ENCODE measurements at places on chromosomes 16 and 17. TPM values are rescaled to one million over a fixed set of nuclear protein-coding genes. Genes with fewer than 3 reads are reported as not detected.

DNA sequence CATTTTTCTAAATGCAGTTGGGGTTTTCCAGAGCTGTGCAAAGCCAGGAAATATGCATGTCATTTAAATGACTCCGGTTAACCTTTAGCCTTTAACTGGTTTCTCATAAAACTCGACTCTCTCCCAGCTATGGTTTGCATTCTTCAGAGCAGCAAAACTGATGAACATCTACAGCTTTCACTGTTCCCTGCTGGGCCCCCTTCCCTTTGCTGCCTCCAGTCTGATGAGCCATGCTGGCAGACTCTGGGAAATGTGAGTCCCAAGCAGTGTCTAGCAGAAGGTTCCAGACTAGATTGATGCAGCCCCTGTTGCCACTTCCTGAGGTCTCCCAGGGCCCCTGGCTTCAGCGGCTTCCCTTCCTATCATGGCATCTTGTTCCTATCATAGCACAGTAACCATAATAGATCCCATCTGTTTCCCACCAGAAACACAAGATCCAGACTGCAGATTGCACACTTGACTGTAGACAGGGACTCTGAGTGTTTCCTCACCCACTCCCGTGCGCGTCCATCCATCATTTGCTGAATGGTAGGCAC is 135.4 kb downstream of the CLEC16A start:
- H3K27ac ChIP-seq: no peak overlapping the region
- H3K4me1 ChIP-seq: no peaks in the 10 kb centered on the region
- no peak overlapping the region for H3K4me3 ChIP-seq
- DNase-seq: no peak
- no peaks in the 10 kb centered on the region for H3K36me3 ChIP-seq

GRCh38 chr16:58128711-58129096 is 477 bp downstream of the CFAP20 start:
- peak overlapping the region; percentile 95 for H3K27ac ChIP-seq
- peak overlapping the region; percentile 89 for H3K4me3 ChIP-seq
- no peaks in the 10 kb centered on the region for H3K27me3 ChIP-seq

Gene KRTAP2-1
- total RNA-seq: not detected

Gene MYH1
- not detected for total RNA-seq

Gene PLXDC1
- 6.3 TPM for total RNA-seq

DNA sequence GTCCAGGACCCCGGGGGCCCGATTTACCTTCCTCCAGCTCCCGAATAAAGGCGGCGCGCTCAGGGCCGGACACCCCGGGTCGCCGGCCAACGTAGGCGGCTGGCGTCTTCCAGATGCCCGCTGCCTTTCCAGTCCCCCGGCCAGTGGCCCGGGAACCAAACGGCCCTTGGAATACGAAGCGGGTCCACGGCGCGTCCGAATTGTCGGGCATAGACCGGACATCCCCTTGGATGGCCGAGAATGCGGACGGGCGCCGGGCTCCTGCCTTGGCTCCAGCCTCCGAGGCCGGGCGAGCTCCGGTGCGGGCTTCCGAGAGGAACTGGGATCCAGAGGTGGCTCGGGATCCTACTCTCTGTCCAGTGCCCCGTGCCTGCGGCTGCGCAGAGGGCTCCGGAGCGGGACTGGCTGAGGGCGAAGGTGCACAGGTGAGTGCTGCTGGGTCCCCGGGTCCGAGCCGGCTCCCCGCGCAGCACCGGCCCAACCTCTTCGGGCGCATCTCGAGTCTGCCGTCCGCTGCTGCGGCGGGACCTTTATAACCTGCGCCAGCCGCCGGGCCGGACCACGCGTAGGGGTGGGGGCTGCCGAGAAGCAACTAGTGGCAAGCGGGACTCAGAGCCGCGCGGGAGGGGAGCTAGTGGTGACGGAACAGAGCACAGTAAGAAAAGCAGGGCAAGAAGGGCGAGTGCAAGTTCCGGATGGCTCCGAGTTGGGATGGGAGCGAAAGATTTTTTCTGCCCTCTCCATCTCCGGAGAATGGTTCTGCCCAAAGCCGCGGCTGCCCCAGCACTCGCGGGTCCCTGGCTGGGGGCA is at the start of gene HAP1:
TSS of gene HAP1 (minus strand) at position 505 of the 810 bp plus-strand sequence. CDS start at position 496, 9 bp downstream.
- H3K27ac ChIP-seq: no peak within 1 kb of the TSS
- H3K4me3 ChIP-seq: peak within 1 kb of the TSS; percentile 42
- peaks cover 30% of the 10 kb centered on the region for H3K27me3 ChIP-seq
- no peaks in the 10 kb centered on the region for H3K36me3 ChIP-seq

DNA sequence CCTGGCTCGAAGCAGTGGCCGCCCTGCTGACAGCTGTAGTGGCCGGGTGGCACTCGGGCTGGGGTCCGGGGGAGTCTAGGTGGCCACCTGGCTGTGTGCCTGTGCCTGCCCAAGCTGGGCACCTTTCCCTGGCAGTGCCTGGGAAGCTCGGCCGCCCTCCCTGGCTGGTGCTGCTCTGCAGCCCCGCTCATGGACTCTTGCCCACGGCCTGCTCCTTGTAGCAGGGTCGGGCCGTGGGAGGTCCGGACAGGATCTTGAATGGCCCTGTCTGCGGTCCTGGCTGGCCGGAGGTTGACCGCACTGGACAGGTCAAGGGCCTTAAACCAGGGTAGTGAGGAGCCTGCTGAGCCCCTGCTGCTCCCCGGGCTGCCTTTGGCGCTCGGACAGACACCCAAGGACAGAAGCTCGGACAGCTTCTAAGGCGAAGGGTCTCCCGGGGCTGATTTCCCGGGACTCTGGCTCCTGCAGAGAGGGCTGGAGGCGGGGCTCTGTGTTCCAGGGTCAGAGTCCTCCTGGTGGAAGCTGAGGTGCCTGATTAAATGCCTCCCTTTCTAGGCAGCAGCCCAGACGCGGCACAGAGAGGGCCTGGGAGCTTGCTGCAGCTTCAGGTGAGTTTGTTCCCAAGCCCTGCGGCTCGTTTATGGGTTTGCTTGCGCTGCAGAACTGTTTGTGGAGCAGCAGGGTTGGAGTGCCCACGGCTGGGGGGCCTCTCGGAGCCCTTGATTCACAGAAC is 6.0 kb downstream of the CAPN15 start:
- H3K4me3 ChIP-seq: no peak overlapping the region
- peaks cover 4% of the 10 kb centered on the region for H3K36me3 ChIP-seq
- no peaks in the 10 kb centered on the region for H3K27me3 ChIP-seq
- H3K4me1 ChIP-seq: peaks cover 21% of the 10 kb centered on the region
- no peak overlapping the region for H3K27ac ChIP-seq
- DNase-seq: no peak

GRCh38 chr16:78629173-78629572 is 529.7 kb downstream of the WWOX start:
- H3K27me3 ChIP-seq: no peaks in the 10 kb centered on the region
- H3K4me3 ChIP-seq: no peak overlapping the region
- no peak overlapping the region for H3K27ac ChIP-seq
- no peaks in the 10 kb centered on the region for H3K36me3 ChIP-seq

GRCh38 chr17:5097101-5097834 is 14.4 kb downstream of the ZNF232 start:
- H3K36me3 ChIP-seq: peaks cover 6% of the 10 kb centered on the region
- H3K4me3 ChIP-seq: peak overlapping the region; percentile 58
- H3K27me3 ChIP-seq: no peaks in the 10 kb centered on the region
- peaks cover 5% of the 10 kb centered on the region for H3K4me1 ChIP-seq

- peaks cover 9% of the 10 kb centered on the region for H3K4me1 ChIP-seq
- no peaks in the 10 kb centered on the region for H3K27me3 ChIP-seq
- no peaks in the 10 kb centered on the region for H3K36me3 ChIP-seq
- no peak within 1 kb of the TSS for H3K27ac ChIP-seq
- no peak for DNase-seq
Measured at GRCh38 chr16:85112364-85112763, at the start of gene CIBAR2. Gene CIBAR2 (minus strand): TSS chr16:85112472. CDS start chr16:85112352, 120 bp downstream.

GRCh38 chr17:40122136-40122998 is 596 bp downstream of the MSL1 start:
- peaks cover 16% of the 10 kb centered on the region for H3K36me3 ChIP-seq
- H3K27ac ChIP-seq: peak overlapping the region; percentile 99
- H3K4me3 ChIP-seq: peak overlapping the region; percentile 100
- H3K27me3 ChIP-seq: no peaks in the 10 kb centered on the region
- H3K4me1 ChIP-seq: peaks cover 32% of the 10 kb centered on the region
- DNase-seq: peak; percentile 58

DNA sequence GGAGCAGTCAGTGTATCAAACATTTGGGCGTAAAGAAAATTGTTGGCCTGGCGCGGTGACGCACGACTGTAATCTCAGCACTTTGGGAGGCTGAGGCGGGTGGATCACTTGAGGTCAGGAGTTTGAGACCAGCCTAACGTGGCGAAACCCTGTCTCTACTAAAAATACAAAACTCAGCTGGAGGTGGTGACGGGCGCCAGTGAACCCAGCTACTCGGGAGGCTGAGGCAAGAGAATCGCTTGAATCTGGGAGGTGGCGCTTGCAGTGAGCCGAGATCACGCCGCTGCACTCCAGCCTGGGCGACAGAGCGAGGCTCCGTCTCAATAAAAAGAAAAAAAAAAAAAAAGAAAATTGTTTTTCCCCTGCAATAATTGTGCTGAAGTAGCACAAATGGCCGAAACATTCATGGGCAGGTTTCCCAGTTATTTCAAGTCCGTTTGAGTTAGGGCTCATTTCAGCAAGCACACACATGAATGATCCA is 1.4 kb downstream of the GCSH start:
- no peak for DNase-seq
- no peaks in the 10 kb centered on the region for H3K27me3 ChIP-seq
- H3K36me3 ChIP-seq: peaks cover under 1% of the 10 kb centered on the region
- no peaks in the 10 kb centered on the region for H3K4me1 ChIP-seq
- H3K27ac ChIP-seq: no peak overlapping the region
- H3K4me3 ChIP-seq: no peak overlapping the region

DNA sequence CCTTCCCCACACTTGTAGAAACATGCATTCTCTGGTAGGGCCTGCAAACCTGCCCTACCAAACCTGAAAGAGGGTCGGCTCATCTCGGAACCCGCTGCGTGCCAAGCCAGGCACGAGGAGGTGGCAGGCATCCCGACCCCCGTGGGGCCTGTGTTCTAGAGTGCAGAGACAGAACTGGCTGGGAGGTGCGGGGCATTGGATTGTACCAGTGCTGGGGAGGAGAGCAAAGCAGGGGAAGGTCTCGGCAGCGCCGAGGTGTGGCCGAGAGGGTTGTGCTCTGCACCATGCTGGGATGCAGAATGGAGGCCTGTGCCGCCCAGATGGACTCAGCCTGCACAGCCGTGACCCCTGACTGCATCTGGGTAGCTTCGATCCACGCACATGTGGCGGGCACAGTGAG is 17.8 kb upstream of the MC1R start:
- no peaks in the 10 kb centered on the region for H3K27me3 ChIP-seq
- H3K27ac ChIP-seq: no peak overlapping the region
- peaks cover 87% of the 10 kb centered on the region for H3K36me3 ChIP-seq
- DNase-seq: no peak
- H3K4me1 ChIP-seq: no peaks in the 10 kb centered on the region
- H3K4me3 ChIP-seq: no peak overlapping the region

GRCh38 chr16:53235851-53236250 is 181.1 kb downstream of the CHD9 start:
- H3K36me3 ChIP-seq: peaks cover 31% of the 10 kb centered on the region
- no peak for DNase-seq
- H3K27me3 ChIP-seq: no peaks in the 10 kb centered on the region
- no peak overlapping the region for H3K4me3 ChIP-seq
- H3K27ac ChIP-seq: no peak overlapping the region

Gene KCNG4
- total RNA-seq: not detected

GRCh38 chr17:63598281-63598680 is 2.4 kb upstream of the TACO1 start:
- peaks cover 15% of the 10 kb centered on the region for H3K4me1 ChIP-seq
- H3K27me3 ChIP-seq: no peaks in the 10 kb centered on the region

Gene ADAM11
- total RNA-seq: 11.2 TPM

Gene TP53TG3
- not detected for total RNA-seq

DNA sequence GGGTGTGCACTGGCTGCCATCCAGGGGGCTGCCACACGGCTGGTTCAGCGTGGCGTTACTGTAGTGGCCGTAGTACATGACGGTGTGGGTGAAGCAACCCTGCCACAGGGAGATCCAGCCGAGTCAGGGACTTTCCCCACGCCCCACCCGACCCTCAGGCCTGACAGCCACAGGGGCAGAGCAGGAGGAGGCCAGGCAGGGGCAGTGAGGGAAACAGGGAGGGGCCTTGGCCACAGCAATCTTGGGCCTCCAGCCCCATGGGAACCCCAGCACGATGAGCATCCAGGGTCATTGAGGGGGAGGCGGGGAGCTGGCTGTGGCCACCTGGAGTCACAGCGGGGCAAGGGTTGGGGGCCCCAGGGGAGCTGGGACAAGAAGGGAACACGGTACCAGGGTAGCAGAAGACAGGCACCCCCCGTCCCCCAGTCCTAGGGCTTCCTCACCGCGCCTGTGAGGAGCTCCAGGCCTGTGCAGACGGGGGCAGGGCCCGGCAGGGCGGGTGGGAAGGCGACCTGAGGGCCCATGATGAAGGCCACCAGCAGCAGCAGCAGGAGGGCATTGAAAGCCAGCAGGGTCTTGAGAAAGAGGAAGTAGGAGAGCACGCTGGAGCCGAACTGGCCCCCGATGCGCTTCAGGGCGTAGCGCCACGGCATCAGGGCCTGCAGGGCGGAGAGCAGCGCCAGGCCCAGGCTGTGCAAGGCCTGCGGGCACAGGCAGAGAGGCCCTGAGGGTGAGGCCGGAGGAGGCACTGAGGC is 4.3 kb downstream of the TMC6 start:
- peaks cover 8% of the 10 kb centered on the region for H3K36me3 ChIP-seq
- H3K27ac ChIP-seq: no peak overlapping the region

DNA sequence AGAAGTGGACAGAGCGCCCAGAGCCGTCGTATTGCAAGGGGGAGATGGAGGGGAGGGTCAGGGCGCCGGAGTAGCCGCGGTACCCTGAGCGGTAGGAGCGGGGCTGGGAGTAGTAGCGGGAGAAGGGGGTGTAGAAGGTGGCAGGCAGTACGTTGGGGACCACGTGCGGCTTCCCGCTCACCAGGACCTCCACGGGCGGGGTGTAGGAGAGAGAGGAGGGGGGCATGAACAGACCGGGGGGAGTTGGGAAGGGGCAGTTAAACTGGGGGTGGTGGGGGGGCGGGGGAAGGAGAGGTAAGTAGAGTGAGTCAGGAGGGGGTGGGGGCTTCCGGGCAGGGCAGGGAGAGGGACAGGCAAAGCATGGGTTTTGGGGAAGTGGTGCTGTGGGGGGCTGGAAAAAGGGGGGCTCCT is 16.8 kb downstream of the ST6GALNAC2 start:
- no peaks in the 10 kb centered on the region for H3K36me3 ChIP-seq
- DNase-seq: no peak
- H3K27ac ChIP-seq: no peak overlapping the region
